ENCODE measurements at places on chromosomes 2 and 18.

- DNase-seq: no peak
Measured at GRCh38 chr2:157785200-157785599, 90.9 kb downstream of the ACVR1 start.

- no peak for DNase-seq
Measured at GRCh38 chr18:50721006-50721405, 98.8 kb downstream of the MRO start.

DNA sequence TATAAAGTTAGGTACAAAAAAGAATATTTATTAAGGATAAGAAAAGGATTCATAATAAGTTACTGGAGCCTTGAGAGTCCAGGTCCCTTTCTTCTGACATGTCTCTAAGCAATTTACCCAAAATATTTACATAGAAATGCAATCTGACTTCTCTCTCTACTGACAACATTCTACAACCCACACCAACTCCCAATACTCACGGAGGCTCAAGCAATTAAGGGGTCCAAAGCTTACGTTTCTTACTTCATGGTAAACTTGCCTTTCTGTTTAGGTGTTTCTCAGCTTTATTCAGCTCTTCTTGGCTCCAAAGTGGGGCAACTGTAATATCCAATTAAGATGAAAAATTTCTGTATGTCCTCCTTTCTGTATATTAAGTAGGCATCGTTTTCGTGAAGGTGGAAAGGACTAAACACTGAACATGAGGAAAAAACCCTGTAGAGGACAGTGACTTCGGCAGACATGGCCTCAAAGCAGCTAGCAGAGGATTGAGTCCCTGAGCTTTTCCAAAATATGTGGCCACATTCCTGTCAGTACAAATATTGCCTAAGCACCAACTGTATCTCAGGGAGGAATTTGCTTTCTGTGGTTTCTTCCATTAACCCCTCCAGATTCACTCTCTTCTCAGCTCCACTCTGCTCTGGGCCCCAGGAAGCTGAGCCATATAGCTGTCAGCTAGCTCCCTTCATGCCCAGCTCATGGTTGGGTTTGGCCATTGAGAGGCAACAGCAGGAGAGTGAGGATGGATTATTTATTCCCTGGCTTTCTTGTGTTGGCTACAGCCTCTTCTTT lies 67.9 kb upstream of the GLS start:
- DNase-seq: no peak

DNA sequence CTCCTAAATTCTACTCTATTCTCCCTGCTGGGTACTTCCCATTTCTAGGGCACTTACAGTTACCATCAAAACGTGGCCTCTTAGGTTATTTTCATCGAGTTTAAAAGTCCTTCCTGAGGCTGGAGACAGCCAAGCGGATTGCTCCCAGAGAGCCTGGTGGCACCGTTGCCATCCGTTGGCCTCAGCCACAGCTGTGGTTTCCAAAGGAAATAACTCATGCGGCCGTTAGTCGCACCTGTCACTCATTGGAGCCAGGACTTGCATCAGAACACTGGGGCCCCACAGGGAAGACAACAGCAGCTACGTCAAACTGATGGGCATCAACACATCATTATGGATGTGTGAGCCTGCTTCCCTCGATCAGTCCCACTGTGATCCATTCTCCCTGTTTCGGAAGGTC lies 453.4 kb downstream of the BCL11A start:
- no peak for DNase-seq

GRCh38 chr2:63497576-63497975 lies 90.7 kb downstream of the WDPCP start:
- no peak for DNase-seq

DNA sequence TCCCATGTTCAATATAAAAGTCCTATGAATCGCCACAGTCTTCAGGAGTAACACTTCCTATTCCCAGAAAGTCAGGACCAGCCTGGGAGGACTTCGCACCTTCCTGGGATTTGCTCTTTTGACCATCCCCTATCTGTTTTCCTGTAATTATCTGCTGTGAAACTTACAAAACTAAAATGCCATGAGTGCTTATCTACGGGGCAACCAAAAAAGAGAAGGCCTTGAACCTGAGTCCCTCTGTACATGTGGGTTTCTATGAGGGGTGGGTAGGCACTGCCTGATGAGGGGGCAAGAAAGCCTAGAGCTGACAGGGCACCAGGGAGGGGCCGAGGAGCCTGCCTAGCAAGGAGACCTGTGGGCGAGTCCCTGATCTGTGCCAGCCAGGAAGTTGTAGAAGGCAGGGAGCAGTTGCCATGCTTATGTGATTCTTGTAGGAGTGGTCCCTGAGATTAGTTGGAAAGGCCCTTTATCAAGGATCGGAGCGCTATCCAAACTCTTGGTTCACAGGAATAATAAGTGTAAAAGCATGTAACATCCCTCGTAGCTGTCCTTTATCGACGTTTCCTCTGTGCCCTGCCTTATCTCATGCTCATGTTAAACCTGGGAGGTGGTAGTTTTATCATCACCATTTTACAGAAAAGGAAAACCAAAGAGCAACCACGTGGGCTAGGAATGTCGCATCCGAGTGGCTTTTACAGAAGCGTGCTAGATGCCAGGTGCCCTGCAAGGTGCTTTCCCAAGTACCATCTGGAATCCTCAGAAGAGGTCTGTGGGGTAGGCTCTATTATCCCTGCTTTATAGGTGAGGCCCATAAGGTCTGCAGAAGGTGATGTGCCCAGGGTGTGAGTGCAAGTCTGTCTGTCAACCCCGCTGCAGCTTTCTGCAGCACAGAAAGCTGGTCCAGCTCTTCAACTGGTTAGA lies 111.8 kb downstream of the B3GNT2 start:
- peak; percentile 5 for DNase-seq

GRCh38 chr2:15678346-15678745 lies 86.7 kb downstream of the DDX1 start:
- no peak for DNase-seq

GRCh38 chr2:240291337-240292034 lies 144.0 kb upstream of the GPC1 start:
- DNase-seq: no peak

DNA sequence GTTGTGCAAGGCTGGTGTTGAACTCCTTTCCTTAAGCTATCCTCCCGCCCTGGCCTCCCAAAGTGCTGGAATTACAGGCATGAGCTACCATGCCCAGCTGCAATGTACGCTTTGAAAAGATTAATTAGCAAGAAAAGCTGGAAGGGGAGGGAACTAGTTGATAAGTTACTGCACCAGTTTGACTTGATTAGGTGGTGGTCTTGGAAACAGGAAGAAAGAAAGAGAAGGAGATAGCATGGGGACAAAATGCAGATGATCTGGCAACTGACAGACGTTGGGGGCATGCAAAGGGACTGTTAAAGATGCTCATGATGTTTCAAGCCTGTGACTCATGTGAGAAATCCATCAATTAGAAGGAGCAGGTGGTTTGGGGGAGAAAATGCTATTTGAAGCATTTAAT lies 68.6 kb downstream of the PLEKHM3 start:
- no peak for DNase-seq

- DNase-seq: no peak
Measured at GRCh38 chr2:152542337-152542994, 174.8 kb downstream of the PRPF40A start.

GRCh38 chr2:19900931-19901441 lies 797 bp downstream of the TTC32 start:
- peak; percentile 64 for DNase-seq

- peak; percentile 30 for DNase-seq
Measured at GRCh38 chr2:196677404-196677803, 37.9 kb downstream of the CCDC150 start.

GRCh38 chr2:40371525-40372282 lies 80.2 kb downstream of the SLC8A1 start:
- no peak for DNase-seq
